ENCODE measurements at places on chromosomes 1 and 21. TPM values are rescaled to one million over a fixed set of nuclear protein-coding genes. Genes with fewer than 3 reads are reported as not detected.

The CYP4A22 gene
- under 0.01 TPM for total RNA-seq

The IL24 gene
- not detected for total RNA-seq

The OR2G6 gene
- total RNA-seq, result not detected

The WNT3A gene
- total RNA-seq, result not detected

The GPATCH3 gene
- 11.6 TPM for total RNA-seq

The C1orf53 gene
- not detected for total RNA-seq

The BMP8A gene
- 0.27 TPM for total RNA-seq

The PIGR gene
- total RNA-seq, result not detected

The SSBP3 gene
- 72.4 TPM for total RNA-seq

The DNMT3L gene
- total RNA-seq, result not detected

The GALE gene
- 12.4 TPM for total RNA-seq

- no peak for DNase-seq
Measured at GRCh38 chr1:63665824-63666223, 72.6 kb downstream of the PGM1 start.

- DNase-seq, result peak; percentile 90
Measured at GRCh38 chr21:38984982-38985567, 179.3 kb downstream of the ETS2 start.

DNA sequence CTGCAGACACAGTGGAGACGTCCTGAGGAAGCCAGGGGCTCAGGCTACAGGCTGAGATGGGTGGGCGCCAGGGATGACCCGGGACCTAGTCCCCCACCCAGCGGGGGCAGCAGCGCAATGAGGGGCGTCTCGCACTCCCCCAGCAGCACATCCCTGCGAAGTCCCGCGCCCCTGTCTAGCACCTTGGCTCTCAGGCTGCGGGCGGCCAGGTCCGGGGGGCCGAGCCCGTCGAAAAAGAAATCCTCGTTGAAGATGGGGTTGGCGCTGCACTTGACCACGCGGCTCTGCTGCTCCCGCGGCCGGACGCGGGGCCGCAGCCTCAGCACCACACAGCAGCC lies 1.8 kb downstream of the C2CD4D start:
- no peak for DNase-seq

- DNase-seq, result no peak
Measured at GRCh38 chr1:74005533-74005932, 192.4 kb downstream of the LRRIQ3 start.

- DNase-seq, result no peak
Measured at GRCh38 chr1:36108314-36108713, 16.7 kb downstream of the COL8A2 start.

GRCh38 chr1:43766086-43766784 lies 58.9 kb downstream of the ST3GAL3 start:
- no peak for DNase-seq

GRCh38 chr1:53642215-53642555 lies 96.8 kb downstream of the GLIS1 start:
- DNase-seq, result no peak

DNA sequence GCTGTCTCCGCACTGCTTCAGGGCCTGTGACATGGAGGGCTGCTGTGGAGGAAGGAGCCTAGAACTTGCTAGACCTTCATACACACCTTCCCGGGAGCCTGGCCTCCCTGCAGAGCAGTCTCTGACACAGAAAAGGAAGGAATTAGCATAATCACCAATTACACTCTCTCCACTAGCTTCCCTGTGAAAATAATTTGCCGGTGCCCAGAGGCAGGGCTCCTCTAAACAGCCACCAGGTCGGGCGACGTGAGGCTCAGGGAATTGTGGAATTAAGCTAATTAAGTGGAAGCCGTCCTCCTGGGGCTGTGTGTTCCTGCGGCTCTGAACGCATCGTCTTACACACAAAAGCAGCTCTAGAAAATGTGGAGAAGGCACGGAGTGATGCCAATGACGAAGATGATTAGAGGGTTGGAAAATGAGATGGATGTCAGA lies 82.6 kb downstream of the NENF start:
- peak; percentile 6 for DNase-seq

GRCh38 chr1:8402109-8402710 lies 84.3 kb downstream of the SLC45A1 start:
- no peak for DNase-seq

- DNase-seq, result no peak
Measured at GRCh38 chr1:207060596-207060995, 7.5 kb downstream of the PFKFB2 start.

DNA sequence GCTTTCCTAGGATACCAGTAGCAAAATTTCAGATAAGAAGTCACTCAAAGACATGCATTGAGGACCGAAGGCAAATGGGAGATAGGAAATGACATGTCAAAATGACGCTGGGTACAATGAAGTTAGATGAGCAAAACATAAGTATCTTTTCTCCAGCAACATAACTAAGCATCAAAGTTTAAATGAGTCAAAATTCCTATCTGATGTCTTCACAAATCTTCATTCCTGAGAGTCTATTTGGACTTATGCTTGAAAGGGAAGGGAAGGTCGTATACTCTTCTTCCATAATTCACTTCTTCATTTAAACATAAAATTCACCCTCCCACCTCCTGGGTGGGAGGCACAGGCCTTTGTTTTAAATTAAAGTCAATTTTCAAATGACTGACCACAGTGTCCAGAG lies 4.1 kb upstream of the TMEM81 start:
- no peak for DNase-seq

DNA sequence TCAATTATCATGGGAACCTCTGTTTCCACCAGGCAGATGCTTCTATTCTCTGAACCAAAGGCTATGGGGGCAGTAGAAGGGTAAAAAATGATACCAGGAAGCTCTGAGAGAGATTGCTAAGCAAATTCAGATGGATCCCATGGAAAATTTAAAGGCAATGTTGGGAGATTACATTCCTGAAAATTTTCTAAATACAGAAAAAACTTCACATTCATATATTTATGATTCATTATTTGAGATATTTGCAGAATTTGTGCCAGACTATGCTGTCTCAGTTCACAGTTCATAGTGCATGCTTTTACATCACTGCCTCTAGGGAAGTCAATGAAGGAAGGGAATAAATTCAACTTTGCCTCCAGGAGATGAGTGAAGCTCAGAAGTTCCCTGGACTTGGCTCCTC lies 57.5 kb downstream of the KCNT2 start:
- DNase-seq, result no peak

DNA sequence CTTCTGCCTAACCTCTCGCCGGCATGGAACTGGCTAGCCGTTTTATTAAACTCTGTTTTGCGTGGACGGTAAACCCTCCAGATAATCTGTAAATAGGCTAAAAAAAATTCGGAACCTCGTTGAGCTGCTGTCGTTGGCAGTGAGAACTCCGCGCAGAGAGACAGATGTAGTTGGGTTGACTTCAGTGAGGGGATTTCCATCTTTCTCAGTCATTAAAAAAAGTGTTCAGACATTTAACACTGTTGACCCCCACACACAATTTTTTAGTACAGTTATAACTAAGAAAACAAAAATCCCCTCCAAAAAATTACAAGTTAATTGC lies 464 bp downstream of the PARK7 start:
- peak; percentile 61 for DNase-seq

GRCh38 chr1:226549937-226550671 lies 1.5 kb downstream of the STUM start:
- peak; percentile 41 for DNase-seq

DNA sequence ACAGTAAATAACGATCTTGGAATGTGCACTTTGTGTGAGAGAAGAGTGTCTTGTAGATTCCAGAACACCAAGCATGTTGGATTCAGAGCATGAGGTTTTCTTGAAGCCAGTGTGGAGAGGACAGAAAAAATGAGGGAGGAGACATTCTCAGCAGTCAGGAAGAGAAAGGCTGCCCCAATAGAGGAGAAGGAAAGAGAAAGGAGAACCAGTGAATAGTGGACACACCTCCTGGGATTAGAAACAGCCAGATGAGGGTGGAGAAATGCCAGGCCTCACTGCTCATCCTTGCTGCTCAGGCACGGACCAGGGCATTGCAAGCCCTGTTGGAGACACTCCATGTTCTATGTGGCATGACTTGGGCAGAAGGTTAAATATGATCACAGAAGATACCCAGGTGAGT lies 69.0 kb upstream of the KAZN start:
- no peak for DNase-seq

All from hematopoietic multipotent progenitor cell (in vitro differentiated cells).